ENCODE measurements at places on chromosomes 5 and 9.

GRCh38 chr9:16406526-16407225, 463.8 kb downstream of the BNC2 start:
- no peak for DNase-seq

DNA sequence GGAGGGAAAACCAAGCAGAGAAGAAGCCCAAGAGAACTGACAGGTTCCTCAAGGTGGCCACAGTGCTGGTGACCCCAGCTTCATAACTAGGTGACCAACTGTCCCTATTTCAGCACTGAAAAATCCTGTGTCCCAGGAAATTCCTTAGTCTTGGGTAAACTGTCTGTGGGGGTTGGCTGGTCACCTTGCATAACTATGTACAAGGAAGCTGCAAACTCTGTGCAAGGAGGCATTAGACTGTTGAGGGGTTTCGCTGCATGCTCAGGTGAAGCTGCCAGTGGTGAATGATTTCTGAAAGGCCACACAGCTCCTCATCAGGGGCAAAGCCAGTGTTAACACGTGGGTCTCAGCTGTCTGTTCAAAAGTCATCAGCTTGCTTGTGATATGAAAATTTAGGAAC, 36.9 kb downstream of the PCSK5 start:
- no peak for DNase-seq

DNA sequence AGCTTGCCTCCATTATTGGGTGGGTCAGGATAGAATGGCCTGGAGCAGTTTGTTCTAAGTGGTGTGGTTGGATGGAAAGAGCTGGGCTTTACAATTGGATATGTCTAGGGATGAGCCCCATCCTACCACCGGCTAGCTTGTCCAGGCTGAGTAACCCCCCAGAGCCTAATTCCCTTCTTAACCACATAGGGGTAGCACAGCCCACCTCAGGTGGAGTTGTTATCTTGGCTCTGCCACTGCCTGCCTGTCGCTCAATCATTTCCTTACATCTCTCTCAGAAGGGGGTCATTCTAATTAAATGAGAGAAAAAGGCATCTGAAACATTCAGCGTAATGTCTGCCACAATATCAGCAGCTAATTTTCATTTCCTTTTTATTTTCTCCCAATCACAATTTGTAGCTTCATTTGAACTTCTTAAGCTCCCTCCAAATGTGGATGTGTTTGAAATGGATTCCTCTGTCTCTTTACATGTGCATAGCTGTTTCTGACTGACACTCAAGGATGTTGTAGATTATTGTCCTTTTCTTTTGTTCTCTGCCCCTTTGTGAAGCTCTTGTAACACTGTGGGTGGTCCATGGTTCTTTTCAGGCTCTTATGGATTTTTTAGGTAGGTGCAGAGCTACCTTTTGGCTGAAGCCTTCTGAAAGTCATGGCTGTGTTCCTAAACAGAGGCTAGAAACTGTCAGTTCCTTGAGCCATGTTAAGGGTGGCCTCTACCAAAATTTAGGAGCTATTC, 383.1 kb upstream of the KLF4 start:
- no peak for DNase-seq

GRCh38 chr5:115543365-115544042, 1.1 kb downstream of the FEM1C start:
- no peak for DNase-seq

- no peak for DNase-seq
These were observed 41.5 kb upstream of the ANKH start for GRCh38 chr5:14913096-14913495.

DNA sequence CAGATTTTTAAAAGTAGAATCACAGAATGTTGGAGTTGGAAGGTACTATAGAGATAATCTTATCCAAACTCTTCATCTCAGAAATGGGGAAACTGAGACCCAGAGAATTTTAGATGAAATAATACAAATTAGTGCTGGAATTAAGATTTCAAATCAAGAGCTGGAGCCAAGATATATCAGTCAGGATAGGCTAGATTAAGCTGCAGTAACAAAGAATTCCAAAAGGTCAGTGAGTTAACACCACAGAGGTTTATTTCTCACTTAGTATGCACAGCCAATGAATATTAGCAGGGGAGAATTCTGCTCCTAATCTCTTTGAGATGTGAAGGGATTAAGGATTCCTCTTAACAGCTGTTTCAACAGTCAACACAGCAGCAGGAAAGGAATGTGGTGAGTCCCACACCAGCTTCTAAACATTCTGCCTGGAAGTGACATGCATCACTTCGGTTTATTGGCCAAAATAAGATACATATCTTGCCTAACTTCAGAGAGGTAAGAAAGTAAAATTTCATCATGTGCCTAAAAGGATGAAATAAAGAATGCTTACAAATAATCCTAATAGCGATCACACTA, 136.8 kb downstream of the FRMD3 start:
- no peak for DNase-seq

DNA sequence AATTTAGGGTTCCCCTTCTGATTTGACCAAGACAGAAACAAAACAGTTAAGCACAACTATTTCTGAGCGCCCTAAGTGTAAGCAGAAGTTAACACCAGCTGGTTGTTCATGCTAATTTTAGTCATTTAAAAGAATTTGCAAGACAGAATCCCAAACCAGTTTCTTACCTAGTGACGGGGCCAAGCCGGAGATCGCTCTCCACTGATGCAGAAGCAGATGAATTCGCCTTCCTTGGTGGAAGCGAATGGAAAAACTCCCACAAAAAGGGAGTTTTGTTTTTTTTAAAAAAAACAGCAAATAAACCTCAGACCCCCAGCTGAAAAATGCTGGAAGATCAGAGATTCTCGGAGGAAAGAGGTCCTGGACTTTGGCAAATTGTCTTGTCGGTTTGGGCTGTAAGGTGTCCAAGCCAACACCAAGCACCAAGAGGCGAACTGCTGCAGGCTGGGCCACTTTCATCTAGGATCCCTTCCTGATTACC, 47.4 kb upstream of the GLDC start:
- no peak for DNase-seq

DNA sequence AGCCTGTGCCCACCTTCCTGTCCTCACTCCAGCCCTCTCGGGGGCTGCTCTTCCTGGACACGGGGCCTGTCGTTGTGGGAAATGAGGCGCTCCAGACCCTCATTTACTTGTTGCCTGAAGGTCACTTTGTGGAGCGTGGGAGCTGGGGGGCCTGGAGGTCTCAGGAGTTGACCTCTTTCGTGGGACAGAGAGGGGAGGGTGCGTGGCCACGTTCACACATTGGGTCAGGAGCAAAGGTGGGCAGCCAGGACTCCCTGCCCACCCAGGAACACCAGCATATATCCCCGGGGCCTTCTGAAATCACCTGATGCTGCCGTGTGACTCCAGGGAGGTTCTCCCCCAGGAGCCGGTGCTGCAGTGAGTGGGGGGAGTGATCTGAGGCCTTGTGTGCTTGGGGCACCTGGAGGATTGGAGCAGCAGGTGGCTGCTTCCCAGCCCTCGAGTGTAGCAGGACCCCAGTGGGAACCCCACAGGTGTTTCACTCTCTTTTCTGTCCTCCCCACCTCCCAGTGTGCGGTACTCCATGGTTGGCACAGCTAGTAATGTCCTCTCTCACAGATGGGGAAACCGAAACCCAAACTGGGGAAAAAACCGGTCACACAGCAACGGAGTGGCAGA, 20.3 kb downstream of the NCS1 start:
- DNase-seq, result no peak

- no peak for DNase-seq
These were observed 67.8 kb downstream of the NRG2 start for GRCh38 chr5:139975306-139975705.

DNA sequence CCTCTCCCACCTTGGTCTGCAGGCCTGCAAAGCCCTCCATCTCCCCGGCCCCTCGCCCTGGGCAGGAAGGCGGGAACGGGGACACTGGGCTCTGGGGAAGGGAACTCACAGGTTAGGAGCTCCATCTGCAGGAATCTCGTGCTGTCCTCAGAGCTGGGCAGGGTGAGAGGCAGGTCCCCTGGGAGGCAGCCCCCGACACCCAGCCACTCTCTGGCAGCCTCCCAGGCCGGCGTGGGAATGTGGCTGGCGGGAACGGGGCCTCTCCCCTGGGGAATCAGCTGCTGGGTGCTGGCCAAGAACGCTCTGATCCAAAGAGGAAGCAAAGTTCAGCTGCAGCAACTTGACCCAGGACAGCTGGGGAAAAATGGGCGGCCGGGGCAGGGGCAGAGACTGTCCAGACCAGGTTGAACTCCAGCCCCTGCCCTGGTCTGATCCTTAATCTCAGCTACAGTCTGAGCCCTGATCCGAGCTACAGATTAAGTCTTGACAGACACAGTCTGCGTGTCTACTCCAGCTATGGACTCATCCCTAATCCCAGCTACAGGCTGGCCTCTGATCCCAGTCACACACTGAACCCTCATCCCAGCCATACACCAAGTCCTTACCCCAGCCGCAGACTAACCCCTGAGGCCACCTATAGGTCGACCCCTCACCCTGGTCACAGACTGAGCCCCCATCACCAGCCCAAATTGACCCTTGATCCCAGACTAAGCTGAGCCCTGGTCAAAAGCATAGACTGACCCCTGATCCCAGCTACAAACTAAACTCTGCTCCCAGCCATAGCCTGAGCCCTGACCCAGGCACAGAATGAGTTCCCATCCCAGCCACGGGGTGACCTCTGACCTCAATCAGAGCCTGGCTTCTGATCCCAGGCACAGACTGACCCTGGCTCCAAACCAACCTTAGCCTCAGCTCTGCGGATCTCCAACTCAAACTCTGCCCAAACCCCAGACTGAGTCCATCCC, 37.3 kb upstream of the EGFL7 start:
- DNase-seq, result no peak

DNA sequence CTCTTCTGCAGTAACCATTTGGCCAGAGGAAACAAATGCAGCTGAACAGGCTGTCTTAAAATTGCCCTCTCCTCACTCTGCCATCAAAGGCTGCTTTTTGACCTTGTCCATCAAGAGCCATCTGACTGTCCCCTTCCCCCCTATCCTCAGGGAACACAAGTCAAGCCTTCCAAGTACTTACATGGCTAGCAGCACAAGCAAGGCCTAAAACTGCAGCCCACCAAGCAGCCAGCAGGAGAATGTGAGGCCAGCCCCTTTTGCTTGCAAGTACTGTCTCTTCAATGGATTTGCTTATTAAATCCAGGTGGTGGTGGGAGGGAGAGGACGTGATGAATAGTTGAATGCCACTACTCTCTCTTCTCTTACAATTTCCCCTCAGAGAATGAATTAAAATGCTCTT, 83.5 kb downstream of the HTR1A start:
- DNase-seq, result no peak

- no peak for DNase-seq
These were observed 50.2 kb upstream of the DNAH5 start for GRCh38 chr5:13994621-13995253.

- DNase-seq, result no peak
These were observed 74.9 kb downstream of the PDE8B start for GRCh38 chr5:77285251-77285841.

DNA sequence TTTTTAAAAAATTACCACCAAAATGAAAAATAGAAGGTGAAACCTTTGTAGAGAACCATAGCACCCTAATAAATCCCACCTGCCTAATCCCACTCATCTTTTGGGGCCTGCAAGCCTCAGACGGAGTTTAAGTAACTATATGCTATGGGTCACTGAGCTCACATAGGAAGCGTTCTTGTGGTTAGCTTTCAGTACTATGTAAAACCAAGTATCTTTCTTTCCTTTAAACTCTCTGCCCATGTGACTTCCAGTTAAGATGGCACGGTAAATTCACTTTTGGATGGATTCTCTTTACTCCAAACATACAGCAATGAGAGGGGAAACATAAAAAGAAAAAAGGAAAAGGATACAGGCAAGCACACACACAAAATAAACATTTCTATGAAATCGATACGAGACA, 50.9 kb downstream of the FANCC start:
- no peak for DNase-seq

DNA sequence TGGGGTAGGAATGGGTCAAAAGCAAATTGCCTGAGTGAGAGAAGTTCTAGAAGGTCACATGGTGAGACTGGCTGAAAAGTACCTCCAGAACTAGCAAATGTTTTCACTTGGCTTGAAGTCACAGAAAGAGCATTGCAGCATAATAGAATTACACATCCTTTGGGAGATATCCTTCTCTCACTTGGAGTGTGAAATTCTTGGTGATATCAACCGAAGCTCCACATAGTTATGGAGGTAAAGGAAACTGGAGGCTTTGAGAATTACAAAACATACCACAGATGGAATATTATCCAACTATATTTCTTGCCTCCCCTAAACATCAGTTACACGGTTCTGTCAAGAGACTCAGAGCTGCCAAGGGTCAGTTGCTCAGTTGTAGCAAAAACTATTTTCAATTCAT, 182.4 kb downstream of the SEMA5A start:
- DNase-seq, result no peak

DNA sequence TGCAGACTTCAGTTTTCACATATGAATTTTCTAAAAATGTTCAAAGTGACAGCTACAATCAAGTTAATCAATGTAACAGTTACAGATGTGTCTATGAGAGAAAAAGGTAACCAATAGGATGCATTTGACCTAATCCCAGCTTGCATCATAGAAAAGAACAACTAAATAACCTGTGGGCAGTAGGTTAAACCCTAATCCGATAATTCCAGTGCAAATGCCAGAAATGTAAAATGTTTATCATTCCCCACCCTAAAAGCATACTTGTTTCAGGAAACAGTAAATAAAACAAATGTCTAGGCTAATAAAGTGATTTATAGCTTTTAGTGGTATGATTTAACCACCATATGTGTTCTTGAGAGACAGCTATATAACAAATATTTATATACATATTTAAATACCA, 592.6 kb downstream of the PRELID2 start:
- DNase-seq, result no peak

GRCh38 chr9:104028827-104029226, 65.3 kb upstream of the SMC2 start:
- no peak for DNase-seq

DNA sequence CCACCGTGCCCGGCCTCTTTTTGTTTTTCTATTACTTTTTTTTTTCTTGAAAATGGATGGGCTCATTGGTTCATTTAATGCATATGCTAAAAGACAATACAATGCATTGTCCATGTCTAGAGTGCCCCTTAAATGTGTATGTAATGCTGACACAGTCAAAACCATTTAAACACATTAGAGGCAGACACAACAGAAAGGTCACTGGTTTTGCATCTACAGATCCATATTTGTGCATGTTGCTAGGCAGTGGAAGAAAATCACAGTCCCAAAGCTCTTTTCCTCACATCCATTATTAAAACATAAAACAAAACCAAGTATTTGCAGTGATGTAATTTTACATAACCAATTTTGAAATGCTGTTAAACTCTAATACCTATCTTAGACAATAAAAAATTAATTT, 389.0 kb downstream of the TAF11L14 start:
- DNase-seq, result no peak

DNA sequence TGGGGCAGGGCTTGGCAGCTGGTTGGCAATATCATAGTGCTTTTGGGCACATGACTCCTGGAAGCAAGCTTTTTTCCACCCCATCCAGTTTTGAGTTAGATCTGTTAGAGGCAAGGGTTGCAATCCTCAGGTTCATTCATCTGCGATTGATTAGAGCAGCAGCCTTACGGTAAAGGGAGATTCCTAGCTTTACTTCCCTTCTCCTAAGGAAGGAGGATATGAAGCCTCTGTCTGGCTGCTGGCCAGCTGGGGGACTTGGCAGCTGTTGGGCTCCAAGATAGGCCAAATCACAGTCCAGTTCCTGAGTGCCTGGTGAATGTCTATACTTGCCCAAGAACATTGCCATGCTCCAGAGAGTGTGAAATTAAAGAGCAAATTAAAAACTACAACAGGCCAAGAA, 113.4 kb upstream of the CCNH start:
- no peak for DNase-seq
